ENCODE measurements at places on chromosomes 1 and 21. TPM values are rescaled to one million over a fixed set of nuclear protein-coding genes. Genes with fewer than 3 reads are reported as not detected.
A peak's percentile ranks its signal among the peaks of the same experiment; 100 is the strongest.

GRCh38 chr1:183575606-183576005, 14.7 kb downstream of the NCF2 start:
- H3K4me3 ChIP-seq = no peak overlapping the region
- no peaks in the 10 kb centered on the region for H3K36me3 ChIP-seq
- H3K4me1 ChIP-seq = no peaks in the 10 kb centered on the region
- H3K27ac ChIP-seq = no peak overlapping the region
- H3K27me3 ChIP-seq = no peaks in the 10 kb centered on the region

GRCh38 chr1:184559117-184559713, 172.4 kb downstream of the C1orf21 start:
- H3K4me3 ChIP-seq = no peak overlapping the region
- H3K4me1 ChIP-seq = peaks cover 5% of the 10 kb centered on the region
- H3K36me3 ChIP-seq = no peaks in the 10 kb centered on the region
- peak overlapping the region; percentile 14 for H3K27ac ChIP-seq
- DNase-seq = no peak

DNA sequence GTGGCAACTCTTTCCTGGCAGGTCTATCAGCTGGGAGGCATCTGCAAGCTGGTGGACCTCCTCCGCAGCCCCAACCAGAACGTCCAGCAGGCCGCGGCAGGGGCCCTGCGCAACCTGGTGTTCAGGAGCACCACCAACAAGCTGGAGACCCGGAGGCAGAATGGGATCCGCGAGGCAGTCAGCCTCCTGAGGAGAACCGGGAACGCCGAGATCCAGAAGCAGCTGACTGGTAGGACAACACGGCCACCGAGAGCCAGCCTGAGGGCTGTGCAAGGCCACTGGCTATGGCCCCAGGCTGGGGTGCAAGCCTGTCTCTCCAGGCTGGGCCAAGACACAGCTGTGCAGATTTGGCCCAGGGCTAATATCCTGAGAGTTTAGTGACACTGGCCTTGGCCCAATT, 34.2 kb downstream of the PKP1 start:
- no peaks in the 10 kb centered on the region for H3K36me3 ChIP-seq
- no peaks in the 10 kb centered on the region for H3K27me3 ChIP-seq
- DNase-seq = no peak
- H3K27ac ChIP-seq = no peak overlapping the region

DNA sequence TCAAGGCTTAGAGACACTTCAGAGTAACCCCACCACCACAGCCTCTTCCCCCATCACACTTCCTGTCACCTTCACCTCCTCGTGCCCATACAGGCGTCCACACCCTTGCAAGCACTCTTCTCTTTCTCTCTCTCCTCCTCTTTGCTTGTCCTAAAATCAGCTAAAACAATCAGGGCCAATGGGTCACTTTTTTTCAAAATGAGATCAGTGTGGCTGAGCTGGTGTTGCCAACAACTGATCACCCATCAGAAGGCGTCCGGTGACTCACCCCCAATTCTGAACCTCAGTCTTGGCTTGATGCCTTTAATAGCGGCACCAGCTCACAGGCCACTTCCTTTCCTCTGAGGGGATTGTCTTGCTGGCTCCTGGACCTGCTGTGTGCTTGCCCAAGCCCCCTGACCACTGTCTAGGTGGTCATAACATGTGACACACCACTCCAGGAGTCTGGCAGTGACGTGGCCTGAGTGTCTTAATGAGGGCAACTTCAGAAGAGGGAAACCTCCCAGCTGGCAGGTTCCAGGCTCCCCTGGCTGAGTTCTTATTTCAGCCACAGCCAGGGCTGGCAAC, 1.6 kb downstream of the DRAXIN start:
- peak overlapping the region; percentile 15 for H3K4me3 ChIP-seq
- no peaks in the 10 kb centered on the region for H3K36me3 ChIP-seq
- H3K27ac ChIP-seq = no peak overlapping the region
- DNase-seq = no peak

- H3K4me3 ChIP-seq = no peak overlapping the region
- H3K27me3 ChIP-seq = no peaks in the 10 kb centered on the region
- H3K36me3 ChIP-seq = no peaks in the 10 kb centered on the region
- no peaks in the 10 kb centered on the region for H3K4me1 ChIP-seq
- no peak for DNase-seq
Measured at GRCh38 chr21:45781741-45782140, 138.2 kb downstream of the PCBP3 start.

DNA sequence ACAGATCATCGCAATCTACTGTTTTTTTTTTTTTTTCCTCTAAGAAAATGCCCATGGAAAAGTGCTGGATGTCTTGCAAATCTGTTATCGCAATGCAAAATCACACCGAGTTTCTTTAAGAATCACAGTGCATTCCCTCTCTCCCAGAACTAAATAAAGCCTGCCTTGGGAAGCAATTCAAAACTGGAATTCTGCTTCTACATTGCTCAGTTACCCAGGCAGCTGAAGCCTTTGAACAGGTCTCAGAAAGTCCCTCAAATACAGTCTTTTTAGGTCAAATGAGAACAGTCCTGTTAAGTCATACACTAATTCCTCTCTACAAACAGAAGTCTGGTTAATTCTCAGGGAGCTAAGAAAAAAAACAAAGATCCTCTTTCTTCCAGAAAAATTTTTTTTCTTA, 46.3 kb downstream of the SLC30A10 start:
- H3K36me3 ChIP-seq = no peaks in the 10 kb centered on the region
- H3K27ac ChIP-seq = no peak overlapping the region
- H3K4me1 ChIP-seq = no peaks in the 10 kb centered on the region
- no peak overlapping the region for H3K4me3 ChIP-seq

- no peaks in the 10 kb centered on the region for H3K27me3 ChIP-seq
- no peaks in the 10 kb centered on the region for H3K36me3 ChIP-seq
- no peak overlapping the region for H3K4me3 ChIP-seq
- no peaks in the 10 kb centered on the region for H3K4me1 ChIP-seq
- H3K27ac ChIP-seq = no peak overlapping the region
Measured at GRCh38 chr1:230398856-230399255, 27.3 kb downstream of the PGBD5 start.

- no peak for DNase-seq
- peaks cover 23% of the 10 kb centered on the region for H3K4me1 ChIP-seq
- peak overlapping the region; percentile 94 for H3K4me3 ChIP-seq
- H3K36me3 ChIP-seq = no peaks in the 10 kb centered on the region
- peak overlapping the region; percentile 91 for H3K27ac ChIP-seq
Measured at GRCh38 chr21:46229133-46229922, 754 bp upstream of the LSS start.

- no peaks in the 10 kb centered on the region for H3K4me1 ChIP-seq
- H3K27me3 ChIP-seq = peaks cover 5% of the 10 kb centered on the region
- no peak overlapping the region for H3K27ac ChIP-seq
- no peaks in the 10 kb centered on the region for H3K36me3 ChIP-seq
Measured at GRCh38 chr1:110453829-110454228, 2.9 kb downstream of the PROK1 start.

DNA sequence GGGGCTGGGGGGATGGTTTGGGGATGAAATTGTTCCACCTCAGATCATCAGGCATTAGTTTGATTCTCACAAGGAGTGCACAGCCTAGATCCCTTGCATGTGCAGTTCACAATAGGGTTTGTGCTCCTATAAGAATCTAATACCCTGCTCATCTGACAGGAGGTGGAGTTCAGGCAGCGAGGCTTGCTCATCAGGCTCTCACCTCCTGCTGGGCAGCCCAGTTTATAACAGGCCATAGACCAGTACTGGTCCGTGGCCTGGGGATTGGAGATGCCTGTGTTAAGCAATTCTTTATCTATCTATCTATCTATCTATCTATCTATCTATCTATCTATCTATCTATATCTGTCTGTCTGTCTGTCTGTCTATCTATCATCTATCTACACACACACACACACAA, 525.3 kb upstream of the DAB1 start:
- no peaks in the 10 kb centered on the region for H3K4me1 ChIP-seq
- H3K4me3 ChIP-seq = no peak overlapping the region
- no peak for DNase-seq
- no peak overlapping the region for H3K27ac ChIP-seq

- H3K4me3 ChIP-seq = peak overlapping the region; percentile 5
- DNase-seq = no peak
- H3K36me3 ChIP-seq = no peaks in the 10 kb centered on the region
Measured at GRCh38 chr1:205447457-205448341, 8.1 kb downstream of the BLACAT1 start.

DNA sequence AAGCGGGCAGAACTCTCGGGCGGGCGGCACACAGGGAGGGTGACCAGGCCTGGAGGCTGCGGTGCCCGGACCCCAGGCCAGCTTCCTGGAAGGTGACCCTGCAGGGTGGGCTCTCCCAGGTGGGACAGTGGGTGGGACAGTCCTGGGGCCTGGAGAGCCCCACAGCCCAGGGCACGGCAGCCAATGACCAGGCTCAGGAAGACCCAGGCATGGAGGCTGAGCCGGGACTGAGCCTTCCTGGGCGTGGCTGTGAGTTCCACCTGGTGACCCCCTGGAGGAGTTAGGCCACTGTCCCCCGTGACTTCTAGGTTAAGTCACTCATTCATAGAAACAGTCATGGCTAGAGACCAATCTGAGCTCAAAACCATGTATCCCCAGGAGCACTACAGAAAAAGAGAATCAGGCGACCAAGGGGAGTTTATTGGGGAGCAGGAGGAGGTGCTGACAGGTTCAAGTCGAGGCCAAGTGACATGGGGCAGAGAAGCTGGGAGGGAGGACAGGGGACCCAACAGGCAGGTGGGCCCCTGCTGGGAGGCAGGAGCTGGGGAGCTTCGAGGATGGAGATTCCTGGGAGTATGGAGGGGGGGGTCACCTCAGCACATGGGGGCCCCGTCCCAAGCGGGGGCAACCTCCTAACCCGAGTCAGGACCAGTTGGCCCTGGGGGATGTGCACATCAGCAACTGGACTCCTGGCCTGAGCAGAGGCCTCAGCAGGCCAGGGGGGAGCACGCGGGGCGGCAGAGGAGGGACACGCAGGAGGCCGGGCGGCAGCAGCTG, 1.2 kb downstream of the KRTAP10-5 start:
- no peak for DNase-seq
- H3K4me3 ChIP-seq = no peak overlapping the region
- no peaks in the 10 kb centered on the region for H3K27me3 ChIP-seq
- H3K4me1 ChIP-seq = no peaks in the 10 kb centered on the region
- H3K27ac ChIP-seq = no peak overlapping the region

DNA sequence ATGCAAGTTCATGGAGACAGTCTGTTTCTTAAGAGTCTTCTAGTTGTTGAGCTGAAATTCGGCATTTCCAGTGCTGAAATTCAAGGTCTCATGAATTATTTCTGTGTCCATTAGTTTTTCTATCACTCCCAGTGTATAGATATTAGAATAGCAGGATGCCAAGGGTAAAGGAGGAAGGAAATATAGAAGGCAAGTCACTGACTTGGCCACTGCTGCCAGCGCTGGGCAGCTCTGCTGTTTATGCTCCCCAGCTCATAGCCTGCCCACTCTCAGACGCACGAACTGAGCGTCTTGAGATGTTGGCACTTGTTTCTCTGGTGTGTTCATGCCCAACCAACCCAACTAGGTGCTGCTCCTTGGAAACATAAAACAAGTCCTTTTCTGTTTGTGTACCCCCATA, 110.1 kb downstream of the SLC45A1 start:
- H3K27ac ChIP-seq = no peak overlapping the region
- H3K4me1 ChIP-seq = peaks cover 8% of the 10 kb centered on the region
- no peaks in the 10 kb centered on the region for H3K36me3 ChIP-seq
- H3K4me3 ChIP-seq = no peak overlapping the region
- no peaks in the 10 kb centered on the region for H3K27me3 ChIP-seq
- DNase-seq = no peak

RPAP2 gene
- 7.8 TPM for total RNA-seq

OR2T29 gene
- not detected for total RNA-seq

OR2L8 gene
- total RNA-seq = 1.3 TPM

KCNJ9 gene
- not detected for total RNA-seq

EPHB2 gene
- 4.6 TPM for total RNA-seq

KMO gene
- total RNA-seq = 1.9 TPM

C1orf50 gene
- 5.2 TPM for total RNA-seq

LCE1A gene
- total RNA-seq = not detected

All from breast epithelium (tissue), 4 donors.